ENCODE measurements at places on chromosomes 12 and 14.

DNA sequence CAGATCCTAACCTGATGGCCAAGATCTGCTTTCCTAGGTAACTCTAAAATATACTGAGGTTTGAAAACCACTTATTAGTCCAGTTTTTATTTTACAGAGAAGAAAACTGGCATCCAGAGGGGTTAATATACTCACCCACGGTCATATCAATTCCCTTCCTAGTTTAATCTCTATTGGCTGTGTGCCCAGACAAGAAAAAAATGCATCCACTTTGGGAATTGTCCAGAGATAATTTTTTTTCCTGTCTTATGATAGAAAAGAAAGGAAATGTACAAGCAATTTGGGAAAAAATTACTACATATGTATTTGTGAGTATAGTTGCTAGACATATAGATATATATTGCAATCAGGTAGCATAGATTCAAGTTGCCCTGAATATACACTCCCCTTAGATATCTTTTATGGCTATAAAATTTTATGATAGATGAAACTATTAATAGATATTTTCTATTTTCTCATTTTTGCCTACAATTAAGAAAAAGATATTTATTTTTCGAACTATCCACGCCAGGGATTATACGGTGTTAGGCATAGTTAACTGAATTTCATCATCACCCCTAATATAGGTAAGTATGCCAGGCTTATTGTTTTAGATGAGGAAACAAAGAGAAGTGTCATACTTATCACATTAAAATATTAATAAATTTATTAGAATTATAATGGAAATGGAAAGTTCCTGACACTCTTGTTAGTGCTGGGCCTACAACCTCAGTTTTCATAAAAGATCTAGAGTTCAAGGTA lies 100.5 kb upstream of the SLC38A2 start:
- peak overlapping the region; percentile 73 for H3K27ac ChIP-seq
- peak overlapping the region; percentile 1 for H3K4me3 ChIP-seq
- no peak for DNase-seq
- no peaks in the 10 kb centered on the region for H3K27me3 ChIP-seq
- H3K4me1 ChIP-seq, result peaks cover 17% of the 10 kb centered on the region
- no peaks in the 10 kb centered on the region for H3K36me3 ChIP-seq

DNA sequence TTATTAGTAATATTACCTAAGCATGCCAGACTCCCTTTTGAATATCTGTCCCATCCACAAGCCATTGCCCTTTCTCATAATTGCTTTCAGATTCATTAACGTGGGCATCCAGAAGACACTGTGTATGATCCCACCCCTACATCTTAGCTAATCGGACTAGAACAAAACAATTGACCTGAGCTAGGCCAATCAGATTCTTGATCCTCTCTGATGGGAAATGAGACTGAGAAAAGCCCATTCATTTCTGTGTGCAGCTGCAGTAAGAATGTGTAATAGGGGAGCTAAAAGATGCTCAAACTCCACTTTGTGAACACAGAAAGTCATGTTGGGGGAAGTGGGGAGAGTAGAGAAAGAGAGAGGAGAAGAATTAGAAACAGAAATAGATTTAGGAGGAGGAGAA lies 281.7 kb upstream of the G2E3 start:
- no peak for DNase-seq
- no peak overlapping the region for H3K4me3 ChIP-seq
- H3K27ac ChIP-seq, result no peak overlapping the region
- H3K27me3 ChIP-seq, result peaks cover 3% of the 10 kb centered on the region

- H3K27ac ChIP-seq, result no peak overlapping the region
- H3K36me3 ChIP-seq, result peaks cover 7% of the 10 kb centered on the region
- peaks cover 12% of the 10 kb centered on the region for H3K4me1 ChIP-seq
- H3K27me3 ChIP-seq, result no peaks in the 10 kb centered on the region
- no peak overlapping the region for H3K4me3 ChIP-seq
These were observed 23.0 kb downstream of the STX2 start for GRCh38 chr12:130816097-130816496.

GRCh38 chr14:79417961-79418360 lies 793.3 kb downstream of the DIO2 start:
- no peak overlapping the region for H3K4me3 ChIP-seq
- no peaks in the 10 kb centered on the region for H3K27me3 ChIP-seq
- H3K27ac ChIP-seq, result no peak overlapping the region
- H3K36me3 ChIP-seq, result no peaks in the 10 kb centered on the region
- no peaks in the 10 kb centered on the region for H3K4me1 ChIP-seq
- no peak for DNase-seq

GRCh38 chr12:52251367-52252051 lies 18.5 kb downstream of the KRT7 start:
- H3K36me3 ChIP-seq, result no peaks in the 10 kb centered on the region
- H3K4me1 ChIP-seq, result no peaks in the 10 kb centered on the region
- H3K27me3 ChIP-seq, result peaks cover 9% of the 10 kb centered on the region
